ENCODE measurements at places on chromosomes 3 and 15.

GRCh38 chr3:65742914-65743313 lies 295.8 kb downstream of the MAGI1 start:
- no peak for DNase-seq

GRCh38 chr3:177804646-177805045 lies 607.4 kb upstream of the TBL1XR1 start:
- no peak for DNase-seq

DNA sequence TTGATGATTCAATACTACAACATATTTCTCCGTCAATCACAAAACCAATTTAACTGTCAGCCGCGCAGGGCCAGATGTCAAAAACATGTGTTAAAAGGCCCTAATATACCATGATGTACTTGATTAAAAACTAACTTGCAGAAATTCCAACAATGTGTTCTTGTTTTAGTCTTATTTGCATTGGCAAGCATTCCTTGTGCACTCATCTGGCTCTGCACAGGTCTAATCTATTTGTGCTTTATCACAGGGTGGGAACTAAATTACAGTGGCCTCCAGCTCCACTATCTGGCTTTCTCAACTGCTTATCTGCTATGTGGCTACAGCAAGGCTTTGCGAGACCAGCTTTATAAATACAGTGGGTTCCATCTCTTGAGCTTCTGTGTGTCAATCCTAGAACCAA lies 455.5 kb downstream of the ERC2 start:
- DNase-seq = no peak

GRCh38 chr15:42138968-42139386 lies 17.5 kb downstream of the PLA2G4F start:
- DNase-seq = no peak

GRCh38 chr3:133487920-133488540 lies 85.5 kb upstream of the CDV3 start:
- DNase-seq = no peak

GRCh38 chr3:102593812-102594602 lies 159.2 kb downstream of the ZPLD1 start:
- DNase-seq = no peak

DNA sequence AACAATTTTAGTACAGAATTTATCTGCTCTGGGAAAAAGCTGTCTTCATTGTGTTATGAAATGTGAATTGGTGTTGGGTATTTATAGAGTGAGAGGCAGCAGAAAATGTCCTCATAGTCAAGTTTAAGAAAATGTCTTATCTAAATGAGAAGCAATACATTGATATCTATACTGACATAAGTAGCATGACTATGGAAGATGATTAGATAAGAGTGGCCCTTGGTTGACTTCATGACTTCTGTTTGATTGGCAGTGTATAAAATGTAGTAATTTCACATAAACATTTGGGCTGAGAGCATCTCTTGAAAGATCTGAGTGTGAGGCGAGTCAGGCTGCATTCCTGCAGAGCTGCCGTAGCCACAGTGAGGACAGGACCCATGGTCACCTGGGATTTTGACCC lies 19.4 kb downstream of the MCTP2 start:
- DNase-seq = no peak

DNA sequence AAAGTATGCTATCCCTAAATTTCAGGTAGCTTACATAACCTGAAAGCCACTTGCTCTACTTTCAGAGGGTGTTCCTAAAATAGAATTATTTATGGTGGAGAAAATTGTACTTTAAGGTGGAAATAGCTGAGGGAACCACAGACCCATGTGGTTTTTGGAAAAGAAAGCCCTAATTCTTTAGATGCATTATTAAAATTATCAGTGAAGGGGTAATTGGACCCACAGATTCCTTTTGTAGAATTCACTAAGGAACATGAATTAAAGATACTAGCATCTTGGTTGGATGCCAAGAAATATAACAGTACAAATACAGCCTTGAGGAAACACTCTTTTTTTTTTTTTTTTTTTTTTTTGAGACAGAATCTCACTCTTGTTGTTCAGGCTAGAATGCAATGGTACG lies 37.8 kb downstream of the DPPA2 start:
- DNase-seq = no peak

DNA sequence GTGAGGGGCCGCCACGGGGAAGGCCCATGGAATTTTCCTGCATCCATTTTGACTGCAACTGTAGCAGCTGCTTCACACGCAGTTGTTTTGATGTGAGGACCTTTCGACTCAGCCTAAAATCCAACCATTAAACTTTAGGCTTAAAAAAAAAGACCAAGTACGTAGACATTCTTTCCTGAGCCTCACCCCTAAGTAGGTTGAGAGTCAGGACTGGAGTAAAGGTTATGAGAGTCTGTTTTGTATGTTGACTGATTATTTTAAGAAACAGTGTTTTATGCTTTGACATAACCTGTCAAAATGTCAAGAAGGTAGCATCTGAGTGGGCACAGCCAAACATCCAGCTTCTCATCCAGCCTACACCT lies 45.7 kb upstream of the AMOTL2 start:
- DNase-seq = no peak

DNA sequence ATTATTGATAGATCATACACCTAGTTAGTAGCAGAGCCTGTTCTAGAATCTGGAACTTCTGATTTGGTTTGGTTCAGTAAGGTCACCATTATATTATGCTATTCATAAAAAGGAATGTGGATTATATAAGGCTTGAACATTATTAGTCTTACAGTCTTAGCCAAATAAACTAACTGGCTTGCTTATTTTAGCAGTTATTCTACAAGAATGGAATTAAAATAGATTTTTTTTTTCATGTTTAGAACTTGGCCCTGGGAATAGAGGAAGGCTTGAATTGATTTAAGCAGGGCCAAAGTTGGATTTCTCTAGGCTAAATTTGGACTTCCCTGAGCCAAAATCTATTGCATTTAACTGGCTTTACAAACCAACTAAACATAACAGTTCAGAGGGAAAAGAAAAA lies 24.4 kb downstream of the DTWD1 start:
- DNase-seq = peak; percentile 42

DNA sequence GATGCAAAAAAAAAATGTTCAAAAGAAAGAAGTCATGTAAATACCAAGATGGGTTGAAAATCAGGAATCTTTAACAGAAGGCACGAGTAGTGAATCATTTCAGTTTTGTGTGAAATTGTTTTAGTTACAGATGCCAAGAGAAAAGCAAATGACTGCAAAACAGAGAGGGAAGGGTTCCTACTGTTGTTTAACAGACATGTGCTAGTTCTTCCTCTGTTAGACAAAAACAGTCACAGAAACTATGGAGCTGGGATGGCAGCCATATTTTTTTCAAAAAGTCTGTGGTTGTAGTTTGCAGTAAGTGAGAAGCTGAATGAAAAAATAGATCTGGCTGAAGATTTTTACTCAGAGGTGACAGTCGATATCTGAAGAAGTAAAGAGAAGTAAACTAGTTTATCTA lies 511.9 kb downstream of the ZIC1 start:
- peak; percentile 46 for DNase-seq

DNA sequence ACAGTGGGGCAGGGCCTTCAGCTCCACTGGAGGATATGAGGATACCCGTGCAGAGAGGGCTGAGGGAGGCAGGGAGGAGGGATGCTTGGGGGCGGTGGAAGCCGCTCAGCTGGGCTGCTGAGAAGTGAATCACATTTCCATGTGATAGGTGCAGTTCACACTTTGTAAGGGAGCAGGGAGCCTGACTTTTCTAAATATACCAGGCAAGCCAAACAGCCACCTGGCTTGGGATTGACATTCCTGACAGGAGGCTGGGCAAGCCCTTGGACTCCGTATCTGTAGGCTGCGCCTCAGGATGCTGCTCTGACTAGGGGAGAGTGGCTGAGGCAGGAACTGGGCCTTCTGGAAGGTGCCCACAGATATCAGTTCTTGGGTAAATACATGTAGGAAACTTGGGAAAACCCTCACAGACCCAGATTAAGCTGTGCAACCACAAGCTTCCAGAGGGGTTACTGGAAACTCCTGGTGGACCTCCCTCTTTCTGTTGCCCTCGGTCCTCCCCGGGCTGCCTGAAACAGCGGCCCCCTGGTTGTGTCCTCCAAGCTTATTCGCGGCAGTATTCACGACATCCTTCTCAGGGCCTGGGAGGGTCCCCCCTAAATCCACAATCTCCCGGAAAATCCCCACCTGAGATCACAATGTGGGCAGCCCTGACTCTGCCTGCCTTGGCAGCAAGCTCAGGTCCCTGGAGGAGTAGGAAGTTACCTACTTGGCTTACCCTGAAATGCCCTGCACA lies 33.0 kb upstream of the ADCY5 start:
- DNase-seq = no peak

DNA sequence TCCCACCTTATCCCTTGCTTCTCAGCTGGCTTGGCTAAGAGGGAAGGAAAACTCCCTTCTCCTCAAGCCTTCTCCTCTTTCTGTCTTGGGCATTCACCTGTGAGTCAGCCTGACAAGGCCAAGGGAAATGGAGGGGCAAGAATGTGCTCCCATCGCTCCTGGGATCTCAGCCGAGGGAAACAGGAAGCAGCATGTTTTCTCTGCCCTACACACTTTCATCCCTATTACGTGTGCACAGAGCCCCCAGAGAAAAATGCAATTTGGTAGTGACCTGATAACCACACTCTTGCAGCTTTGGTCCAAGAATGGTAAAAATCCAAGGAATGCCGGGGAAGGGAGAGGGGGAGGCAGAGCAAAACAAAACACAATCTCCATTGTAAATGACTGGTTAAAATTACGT lies 32.9 kb upstream of the MTMR10 start:
- peak; percentile 47 for DNase-seq

- no peak for DNase-seq
Measured at GRCh38 chr3:13818919-13819318, 61.0 kb downstream of the WNT7A start.

DNA sequence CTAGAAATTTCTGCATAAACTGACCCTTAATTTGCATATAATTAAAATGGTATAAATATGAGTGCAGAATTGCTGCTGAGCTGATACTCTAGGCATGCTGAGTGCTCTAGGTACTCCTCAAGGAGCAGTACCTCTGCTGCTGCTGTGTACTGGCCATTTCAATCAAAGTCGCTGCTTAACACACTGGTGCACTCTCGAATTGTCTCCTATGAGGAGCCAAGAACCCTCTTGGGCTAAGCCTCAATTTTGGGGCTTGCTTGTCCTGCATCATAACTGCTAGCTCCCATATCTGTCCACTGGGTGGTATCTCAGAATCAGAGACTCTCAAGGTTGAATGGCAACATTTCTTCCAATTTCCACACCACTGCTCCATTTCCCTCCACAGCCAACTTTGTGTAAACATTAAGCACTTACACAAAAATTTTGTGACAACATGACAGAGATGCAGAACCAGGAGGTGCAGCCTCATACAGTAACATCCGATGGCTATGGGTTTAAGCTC lies 82.5 kb downstream of the XXYLT1 start:
- DNase-seq = no peak

DNA sequence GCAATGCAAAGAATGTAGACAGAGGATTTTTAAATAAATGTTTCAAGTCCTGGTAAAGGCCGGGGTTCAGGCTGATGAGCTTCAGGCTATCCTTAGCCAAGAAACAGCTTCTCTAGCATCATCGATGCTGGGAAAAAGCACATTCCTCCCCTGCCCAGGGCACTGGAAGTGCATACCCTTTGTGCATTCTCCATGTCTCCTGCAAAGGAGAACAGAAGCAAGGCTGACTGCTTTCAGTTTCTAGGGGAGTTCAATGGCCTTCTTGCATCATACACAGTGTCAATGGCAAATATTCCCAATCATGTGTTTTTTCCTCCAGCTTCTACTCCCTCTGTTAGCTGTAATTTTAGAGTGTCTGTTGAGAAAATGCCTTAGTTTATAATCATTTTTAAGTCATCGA lies 59.9 kb downstream of the GPR176 start:
- DNase-seq = peak; percentile 9

- peak; percentile 75 for DNase-seq
Measured at GRCh38 chr15:90869601-90870353, 1.4 kb downstream of the FURIN start.

- DNase-seq = no peak
Measured at GRCh38 chr3:108287146-108287545, 9.2 kb upstream of the HHLA2 start.

GRCh38 chr3:27914199-27914598 lies 192.1 kb upstream of the EOMES start:
- DNase-seq = no peak

GRCh38 chr15:74315626-74316025 lies 51.8 kb downstream of the CYP11A1 start:
- no peak for DNase-seq

Measured in fibroblast of the conjunctiva (primary cell).